ENCODE measurements at places on chromosomes 7 and 10.

DNA sequence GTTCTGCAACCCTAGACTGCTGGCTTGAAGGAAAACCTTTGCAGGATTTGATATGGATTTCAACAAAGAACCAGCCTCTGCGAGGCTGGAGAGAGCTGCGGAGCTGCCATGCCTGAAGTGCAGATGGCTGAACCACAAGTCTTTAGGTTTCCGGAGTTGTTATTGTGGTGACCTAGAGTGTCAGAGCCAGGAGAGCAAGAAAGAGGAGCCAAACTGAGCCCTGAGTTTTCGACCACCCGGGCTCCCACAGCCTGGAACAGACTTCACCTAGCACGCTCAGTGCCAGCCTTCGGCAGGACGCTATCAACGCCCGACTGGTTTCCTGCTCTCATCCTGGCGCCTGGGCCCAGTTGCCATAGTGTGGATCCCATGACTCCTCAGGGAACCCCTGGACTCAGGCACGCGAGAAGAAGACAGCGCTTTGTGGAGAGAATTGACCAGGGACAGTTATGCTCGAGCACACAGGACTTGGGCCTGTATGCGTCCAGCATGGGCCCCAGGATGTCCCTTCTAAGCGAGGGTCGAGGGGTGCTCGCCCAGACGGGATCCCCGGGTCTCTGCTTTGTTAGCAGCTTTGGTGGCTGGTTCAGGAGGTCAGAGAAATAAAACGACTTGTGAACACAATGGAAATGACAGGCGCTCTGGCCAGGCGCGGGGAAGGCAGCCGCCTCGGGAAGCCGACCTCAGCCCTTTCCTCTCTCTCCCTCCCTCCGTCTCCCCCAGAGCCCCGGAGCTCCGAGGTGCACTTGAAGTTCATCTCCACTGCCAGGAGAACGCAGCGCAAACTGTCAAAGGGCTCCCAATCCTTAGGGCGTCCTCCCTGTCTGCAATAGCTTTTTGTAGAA is 1.8 kb upstream of the GAD2 start:
- DNase-seq, result no peak

- no peak for DNase-seq
These were observed 30.5 kb downstream of the PLXNA4 start for GRCh38 chr7:132545756-132546155.

- no peak for DNase-seq
These were observed 39.8 kb upstream of the ZNF37A start for GRCh38 chr10:38054361-38054797.

DNA sequence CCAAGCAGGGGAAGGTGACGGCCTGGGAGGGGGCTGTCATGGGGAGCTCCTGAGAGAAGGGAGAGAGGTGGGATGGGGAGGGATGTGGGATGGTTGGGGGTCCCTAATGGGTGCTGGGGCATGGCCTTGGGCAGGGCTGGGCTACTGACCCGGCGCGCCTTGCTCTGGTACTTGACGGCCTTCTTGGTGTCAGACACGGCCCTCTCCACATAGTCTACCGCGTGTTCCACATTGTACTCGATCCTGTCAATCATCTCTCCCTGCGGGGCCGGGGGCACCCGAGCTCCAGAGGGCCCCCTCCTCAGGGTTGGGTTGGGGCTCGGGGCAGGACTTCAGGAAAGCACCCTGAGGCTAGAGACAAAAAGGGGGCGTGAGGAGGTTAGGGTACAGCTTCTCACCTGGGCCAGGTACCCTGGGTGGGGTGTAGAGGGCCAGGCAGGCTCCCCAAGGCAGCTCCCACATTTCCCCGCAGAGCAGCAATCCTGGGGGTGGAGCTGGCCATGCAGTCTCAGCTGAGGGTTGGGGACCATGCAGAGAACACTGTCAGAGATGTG is 17.3 kb downstream of the BUD23 start:
- DNase-seq, result no peak

DNA sequence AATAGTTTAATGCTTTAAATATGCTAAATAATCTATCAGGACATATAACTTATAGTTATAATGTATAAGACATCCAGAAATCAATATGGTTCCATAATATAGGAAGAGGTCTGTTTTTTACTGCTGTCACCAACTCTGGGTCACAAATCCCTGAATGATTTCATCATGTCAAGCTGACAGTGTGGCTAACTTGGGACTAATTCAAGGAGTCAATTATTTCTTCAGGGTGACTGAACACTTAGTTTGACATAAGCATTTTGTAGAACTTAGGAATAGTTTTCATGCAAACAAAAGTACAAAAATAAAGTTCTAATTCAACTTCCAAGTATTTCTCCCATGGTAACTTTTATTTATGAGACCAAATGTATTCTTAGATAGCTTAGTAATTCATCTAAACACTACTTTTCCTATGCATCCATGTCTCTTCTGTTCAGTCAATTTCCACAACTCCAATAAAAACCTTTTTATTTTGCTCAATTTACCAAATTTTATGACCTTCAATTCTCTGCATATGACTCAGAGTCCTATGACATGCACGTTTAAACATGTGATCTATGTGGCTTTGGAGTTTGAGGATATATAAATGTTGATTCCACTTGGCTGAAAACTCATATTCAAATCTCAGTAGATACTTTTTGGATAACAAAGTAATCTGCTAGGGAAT is 40.3 kb upstream of the GNAT3 start:
- no peak for DNase-seq

- no peak for DNase-seq
These were observed 25.6 kb downstream of the CTNNA3 start for GRCh38 chr10:67670401-67670800.

- DNase-seq, result no peak
These were observed 23.5 kb upstream of the FAM133B start for GRCh38 chr7:92613720-92614119.

GRCh38 chr7:33466203-33466602 is 336.8 kb downstream of the BBS9 start:
- no peak for DNase-seq

DNA sequence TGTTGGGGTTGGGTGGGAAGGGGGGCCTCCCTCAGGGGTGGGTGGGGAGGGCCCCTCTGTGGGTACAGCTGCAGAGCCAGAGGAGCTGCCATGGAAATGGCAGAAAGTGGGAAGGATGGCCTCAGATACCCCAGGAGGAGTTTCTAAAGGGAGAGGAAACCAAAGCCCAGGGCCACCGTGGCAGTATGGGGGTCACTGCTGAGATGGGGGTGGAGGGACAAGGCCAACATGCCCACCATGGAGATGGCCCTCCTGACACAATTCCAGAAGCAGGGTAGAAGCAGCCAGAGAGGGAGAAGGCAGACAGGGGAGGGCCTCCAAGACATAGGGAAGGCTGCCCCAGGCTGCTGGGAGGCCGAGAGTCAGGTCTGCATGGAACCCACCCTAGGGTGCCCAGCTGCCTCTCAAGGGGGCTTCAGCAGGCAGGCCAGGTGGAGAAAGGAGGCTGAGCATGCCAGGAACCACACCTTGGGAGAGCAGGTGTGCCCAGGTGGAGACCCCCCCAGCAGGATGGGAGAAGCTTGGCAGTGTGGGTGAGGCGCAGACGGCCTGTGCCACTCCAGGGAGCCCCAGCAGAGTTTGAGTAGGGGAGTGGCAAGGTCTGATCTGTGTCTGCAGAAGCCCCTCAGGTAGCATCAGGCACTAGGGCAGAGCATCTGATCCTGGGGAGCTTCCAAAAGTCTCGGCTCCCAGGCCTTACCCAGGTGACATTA is 146.8 kb downstream of the ARHGAP22 start:
- no peak for DNase-seq

GRCh38 chr7:577741-578370 is 58.2 kb upstream of the PDGFA start:
- DNase-seq, result no peak

GRCh38 chr7:140478246-140479061 is 851 bp downstream of the MKRN1 start:
- DNase-seq, result peak; percentile 46

DNA sequence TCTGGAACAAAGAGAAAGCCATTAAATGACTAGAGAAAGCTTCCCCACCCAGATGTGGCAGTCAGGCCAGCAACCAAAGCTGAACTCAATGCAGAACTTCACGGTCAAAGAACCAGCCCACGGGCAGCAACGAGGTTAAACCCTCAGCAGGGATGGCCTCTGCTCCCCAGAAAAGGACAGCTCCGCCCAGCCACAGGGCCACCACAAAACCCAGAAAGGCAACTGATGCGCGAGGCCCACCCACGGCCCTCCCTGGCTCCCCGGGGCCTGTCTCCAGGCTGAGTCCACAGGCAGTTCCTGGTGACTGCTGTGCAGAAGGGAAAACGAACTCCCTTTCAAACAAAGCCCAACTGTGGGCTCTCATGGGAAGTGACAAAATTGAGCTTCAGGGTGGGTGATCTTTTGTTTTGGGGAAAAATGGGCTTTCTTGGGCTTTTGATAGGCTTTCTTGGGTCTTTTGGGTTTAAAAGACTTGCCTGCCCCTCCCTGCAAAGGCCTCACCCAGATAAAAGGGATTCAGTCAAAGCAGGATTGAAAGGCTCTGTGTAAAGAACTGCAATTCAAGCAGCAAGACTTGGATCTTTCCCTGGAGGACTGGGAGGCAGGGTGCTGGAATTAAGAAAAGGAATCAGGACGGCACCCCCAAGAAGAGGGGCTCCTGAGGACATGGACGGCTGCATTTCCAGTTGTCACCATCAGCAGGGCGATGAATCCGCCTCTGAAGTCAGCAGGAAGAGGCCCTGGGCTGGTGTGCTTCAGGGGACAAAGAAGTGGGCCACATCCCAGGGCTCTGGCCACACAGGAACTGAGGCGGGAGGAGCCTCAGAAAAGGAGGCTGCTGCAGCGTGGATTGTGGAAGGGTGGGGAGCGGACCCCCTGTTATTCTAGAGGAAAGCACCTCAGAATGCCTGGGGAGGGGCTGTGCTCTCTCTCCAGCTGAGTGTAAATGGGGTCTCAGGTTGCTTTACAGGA is 209.9 kb downstream of the USP6NL start:
- peak; percentile 12 for DNase-seq

DNA sequence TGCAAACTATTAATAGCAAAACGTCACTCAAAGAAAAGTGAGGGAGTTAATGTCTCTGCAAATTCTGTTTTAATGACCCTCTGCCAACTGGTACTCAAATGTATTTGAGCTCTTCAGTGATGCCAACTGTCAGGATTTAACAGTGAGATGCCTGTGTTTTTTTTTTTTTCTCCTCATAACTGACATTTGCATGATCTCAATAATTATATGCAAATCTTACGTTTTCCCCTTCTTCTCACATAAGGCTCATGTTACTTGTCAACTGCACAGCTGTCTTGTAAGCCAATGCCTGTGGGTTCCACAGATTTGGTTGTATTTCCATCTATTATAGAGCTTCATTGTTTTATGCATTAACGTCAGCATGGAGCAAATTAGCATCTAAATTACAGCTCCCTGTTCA is 38.2 kb downstream of the PPP1R3A start:
- no peak for DNase-seq

DNA sequence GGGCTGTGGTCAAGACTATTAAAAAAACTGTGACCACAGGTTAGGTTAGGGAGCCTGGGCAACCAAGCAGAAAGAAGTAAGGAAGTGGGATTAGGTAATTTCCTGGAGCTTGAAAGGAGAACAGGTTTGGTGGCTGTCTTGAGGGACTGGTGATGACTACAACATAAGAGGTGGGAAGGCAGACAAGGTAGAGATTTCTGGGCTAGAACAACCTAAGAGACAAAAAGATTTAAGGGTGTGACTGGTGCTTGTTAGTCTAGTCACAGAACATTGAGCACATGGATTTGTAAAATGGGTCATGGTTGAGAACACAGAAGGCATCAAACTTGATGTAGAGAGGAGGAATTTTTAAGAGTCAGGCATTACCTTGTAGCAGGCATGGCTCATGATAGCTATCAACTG is 123.7 kb upstream of the ASAH2 start:
- DNase-seq, result no peak

GRCh38 chr7:52447581-52448180 is 587.8 kb upstream of the POM121L12 start:
- no peak for DNase-seq

- no peak for DNase-seq
These were observed 724.6 kb upstream of the CELF2 start for GRCh38 chr10:10293041-10293440.

GRCh38 chr7:29458933-29459332 is 104.7 kb upstream of the PRR15 start:
- DNase-seq, result no peak

GRCh38 chr7:134473861-134474291 is 15.0 kb upstream of the AKR1B1 start:
- no peak for DNase-seq

GRCh38 chr7:80088705-80089104 is 45.9 kb upstream of the GNAI1 start:
- DNase-seq, result no peak

GRCh38 chr10:67803588-67804394 is 34.2 kb downstream of the DNAJC12 start:
- DNase-seq, result no peak

DNA sequence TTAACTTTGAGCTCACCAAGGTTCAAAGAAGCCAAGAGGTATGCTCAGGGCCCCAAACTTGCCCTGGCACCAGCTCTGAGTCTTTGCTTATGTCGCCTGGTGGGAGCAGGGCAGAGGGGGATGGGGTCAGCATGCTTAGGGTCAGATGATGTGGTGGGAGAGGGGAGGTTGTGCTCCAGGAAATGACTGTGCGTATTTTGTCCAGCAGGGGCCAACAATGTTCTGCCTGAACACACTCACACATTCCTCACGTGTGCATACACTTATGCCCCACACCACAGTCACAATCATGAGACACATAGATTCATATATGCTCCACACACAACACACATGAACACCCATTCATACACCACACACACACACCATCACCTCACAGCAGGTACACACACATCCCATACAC is 4.4 kb upstream of the RAMP3 start:
- DNase-seq, result no peak

DNA sequence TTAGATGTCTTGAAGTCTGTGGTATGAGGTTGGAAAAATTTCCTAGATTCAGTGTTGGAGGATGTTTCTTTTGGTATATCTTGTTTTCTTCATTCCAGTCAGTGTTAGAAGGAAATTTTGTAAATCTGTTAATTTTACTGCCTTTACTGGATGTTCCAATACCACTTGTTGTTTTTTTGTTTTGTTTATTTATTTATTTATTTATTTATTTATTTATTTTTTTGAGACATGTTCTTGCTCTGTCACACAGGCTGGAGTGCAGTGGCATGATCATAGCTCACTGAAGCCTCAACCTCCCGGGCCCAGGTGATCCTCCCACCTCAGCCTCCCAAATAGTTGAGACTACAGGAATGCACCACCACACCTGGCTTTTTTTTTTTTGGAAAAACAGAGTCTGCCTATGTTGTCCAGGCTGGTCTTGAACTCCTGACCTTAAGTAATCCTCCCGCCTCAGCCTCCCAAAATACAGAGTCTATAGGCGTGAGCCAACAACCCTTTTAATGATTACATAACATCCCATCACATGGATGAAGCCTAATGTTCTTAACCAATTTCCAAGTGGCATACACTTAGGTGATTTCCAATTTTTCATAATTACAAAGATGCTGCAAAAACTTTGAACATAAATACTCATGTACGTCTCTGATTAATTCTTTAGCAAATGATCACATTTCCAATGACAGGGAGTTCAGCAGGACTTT is 52.8 kb upstream of the WAC start:
- no peak for DNase-seq

DNA sequence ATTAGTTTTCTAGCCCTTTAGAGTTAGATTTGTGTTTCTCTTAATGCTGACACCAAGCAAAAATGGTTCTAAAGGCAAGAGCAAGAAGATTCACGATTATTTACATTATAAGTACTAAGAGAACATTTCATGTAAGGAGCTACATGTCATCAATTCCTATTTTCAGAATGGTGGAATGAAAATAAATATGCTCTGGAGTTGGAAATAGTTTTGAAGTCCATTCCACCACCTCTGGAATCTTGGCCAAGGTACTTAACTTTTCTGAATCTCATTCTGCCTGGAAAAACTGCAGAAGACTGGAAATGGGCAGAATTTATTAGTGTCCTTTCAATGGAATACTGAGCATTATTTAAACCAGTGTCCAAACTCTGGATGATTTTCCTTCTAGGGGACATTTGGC is 125.1 kb upstream of the RAB11FIP2 start:
- DNase-seq, result no peak
